Activated T-cell treated with anti-CD3 and anti-CD28 coated beads, Interleukin-2, amount 50 U/mL, for 4 hours (primary cell): ENCODE measurements at places on chromosomes 3 and 15. TPM values are rescaled to one million over a fixed set of nuclear protein-coding genes. Genes with fewer than 3 reads are reported as not detected.

REC114 gene
- not detected for total RNA-seq

RTP3 gene
- total RNA-seq = not detected

FBN1 gene
- 0.24 TPM for total RNA-seq

EIF4A2 gene
- 720 TPM for total RNA-seq

PDE8A gene
- 17.9 TPM for total RNA-seq

CDHR4 gene
- not detected for total RNA-seq

SLC15A2 gene
- total RNA-seq = 0.45 TPM

HDAC11 gene
- 2.3 TPM for total RNA-seq

LTF gene
- not detected for total RNA-seq

SNURF gene
- 16.7 TPM for total RNA-seq

CAV3 gene
- total RNA-seq = not detected

HIGD2B gene
- 0.18 TPM for total RNA-seq

PPM1L gene
- 1.8 TPM for total RNA-seq

LYZL4 gene
- total RNA-seq = not detected

RNF111 gene
- total RNA-seq = 25.0 TPM

TM4SF1 gene
- total RNA-seq = 0.22 TPM

SLC24A5 gene
- not detected for total RNA-seq

CPLX3 gene
- total RNA-seq = 0.23 TPM

CFAP92 gene
- total RNA-seq = 0.18 TPM

SPINT1 gene
- total RNA-seq = 10.8 TPM

PLXNB1 gene
- 7.2 TPM for total RNA-seq

PLA2G4F gene
- not detected for total RNA-seq

SLC22A13 gene
- total RNA-seq = 0.29 TPM

MYO1E gene
- total RNA-seq = 2.3 TPM

KNL1 gene
- 2.9 TPM for total RNA-seq

C3orf22 gene
- total RNA-seq = not detected

DPH3 gene
- total RNA-seq = 30.2 TPM

SERPINI2 gene
- not detected for total RNA-seq

APEH gene
- 183 TPM for total RNA-seq

TP63 gene
- not detected for total RNA-seq

SLCO2A1 gene
- total RNA-seq = not detected

NPAP1 gene
- not detected for total RNA-seq

CLDN16 gene
- not detected for total RNA-seq

GOLGA8G gene
- not detected for total RNA-seq

LRRC2 gene
- total RNA-seq = 0.03 TPM

HTR3E gene
- not detected for total RNA-seq

CHRNA5 gene
- total RNA-seq = 5.5 TPM

ABHD14A gene
- total RNA-seq = 19.7 TPM

PLSCR5 gene
- total RNA-seq = not detected

AMT gene
- 0.81 TPM for total RNA-seq

TIMP4 gene
- total RNA-seq = 0.18 TPM
